Sciatic nerve (tissue), 2 donors: ENCODE measurements at places on chromosomes 3 and 15. TPM values are rescaled to one million over a fixed set of nuclear protein-coding genes. Genes with fewer than 3 reads are reported as not detected.

- no peak for DNase-seq
Measured at GRCh38 chr3:155595371-155595770, 149.5 kb downstream of the PLCH1 start.

DNA sequence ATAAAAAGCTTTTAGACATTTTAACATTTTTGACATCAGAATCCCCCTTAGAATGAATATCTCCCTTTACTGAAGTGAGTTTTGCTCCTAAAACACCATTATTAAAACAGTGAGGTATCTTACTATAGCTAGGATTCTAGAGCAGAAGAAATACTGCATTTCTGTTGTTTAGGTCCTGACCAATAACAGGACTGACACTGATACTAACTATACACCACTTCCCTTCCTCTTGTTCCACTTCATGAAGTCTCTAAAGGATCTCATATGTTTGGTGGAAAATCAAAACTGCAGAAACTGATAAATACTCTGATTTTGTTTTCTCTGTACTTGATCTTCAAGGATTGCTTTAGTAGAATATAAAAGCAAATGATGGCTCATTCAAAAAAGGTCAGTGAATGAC, 230.7 kb downstream of the SUCLG2 start:
- DNase-seq = no peak

DNA sequence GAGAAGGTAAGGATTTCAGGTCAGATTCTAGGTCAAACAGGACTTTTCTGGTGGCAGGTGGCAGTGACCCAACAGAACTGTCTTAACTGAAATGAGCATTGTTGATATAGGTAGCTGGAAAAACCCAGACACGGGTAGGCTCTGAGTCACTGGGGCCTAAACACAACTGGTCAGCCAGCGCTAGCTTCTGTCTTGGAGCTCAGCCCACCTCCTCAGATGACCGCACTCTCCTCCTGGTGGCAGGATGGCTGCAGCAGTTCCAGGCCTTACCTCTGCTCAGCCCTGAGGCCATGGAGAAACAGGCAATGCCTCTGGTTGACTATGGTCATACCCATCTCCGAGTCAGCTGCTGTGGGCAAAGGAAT, 61.1 kb upstream of the GATA2 start:
- no peak for DNase-seq

- DNase-seq = no peak
Measured at GRCh38 chr3:31536497-31536896, 3.8 kb downstream of the STT3B start.

- no peak for DNase-seq
Measured at GRCh38 chr15:35289024-35289617, 204.0 kb upstream of the NANOGP8 start.

ANKUB1 gene
- 2.8 TPM for total RNA-seq

DNA sequence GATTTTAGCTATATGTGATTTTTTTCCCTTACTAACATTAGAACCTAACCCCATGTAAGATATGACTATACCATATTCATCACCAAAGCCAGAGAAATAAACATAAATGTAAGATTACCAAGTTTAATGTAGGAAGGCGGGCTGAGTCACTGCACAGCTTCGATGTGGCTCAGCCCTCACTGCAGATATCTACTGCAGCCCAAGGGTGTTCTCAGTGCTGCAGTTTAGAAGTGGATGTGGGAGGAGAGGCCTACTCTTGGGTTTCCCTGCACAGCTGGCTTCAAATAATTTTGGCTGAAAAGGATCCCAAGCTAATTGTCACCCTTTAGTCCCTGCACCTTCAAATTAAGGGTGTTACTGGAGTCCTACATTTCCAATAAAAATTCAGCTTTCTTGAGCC, 9.3 kb downstream of the ARPP19 start:
- no peak for DNase-seq

GRCh38 chr15:91099995-91100813, at the start of gene SV2B:
SV2B (plus strand) TSS chr15:91100257; CDS start chr15:91226264, 126,007 bp downstream.
- DNase-seq = no peak

GRCh38 chr3:5019411-5020241, 40.4 kb downstream of the BHLHE40 start:
- DNase-seq = no peak

DNA sequence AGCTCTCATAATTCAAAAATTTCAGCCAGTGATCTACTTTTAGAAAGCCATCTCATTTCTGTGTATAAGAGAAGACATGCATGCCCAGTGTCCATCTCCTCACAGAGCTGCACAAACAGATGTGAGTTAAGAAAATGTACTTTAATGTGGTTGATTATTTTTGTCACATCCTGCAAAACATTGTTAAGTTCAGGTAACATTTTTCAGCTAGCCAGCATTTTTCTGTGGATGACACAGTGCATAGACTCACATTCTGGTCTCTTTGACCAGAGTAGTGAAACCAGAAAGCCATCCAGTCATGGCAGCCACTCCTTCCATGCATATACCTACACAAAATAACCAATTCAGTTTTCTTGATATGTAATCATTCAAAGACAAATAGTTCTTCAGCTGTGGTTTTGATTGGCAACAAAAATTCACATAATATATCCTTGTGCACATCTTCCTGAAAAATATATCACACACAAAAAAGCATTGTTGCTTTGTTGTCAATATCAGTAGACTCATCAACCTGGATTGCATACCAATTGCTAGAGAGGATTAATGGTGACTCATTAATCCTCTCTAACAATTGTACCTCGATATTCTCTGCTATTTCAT, 2.1 kb upstream of the PLSCR1 start:
- no peak for DNase-seq

DNA sequence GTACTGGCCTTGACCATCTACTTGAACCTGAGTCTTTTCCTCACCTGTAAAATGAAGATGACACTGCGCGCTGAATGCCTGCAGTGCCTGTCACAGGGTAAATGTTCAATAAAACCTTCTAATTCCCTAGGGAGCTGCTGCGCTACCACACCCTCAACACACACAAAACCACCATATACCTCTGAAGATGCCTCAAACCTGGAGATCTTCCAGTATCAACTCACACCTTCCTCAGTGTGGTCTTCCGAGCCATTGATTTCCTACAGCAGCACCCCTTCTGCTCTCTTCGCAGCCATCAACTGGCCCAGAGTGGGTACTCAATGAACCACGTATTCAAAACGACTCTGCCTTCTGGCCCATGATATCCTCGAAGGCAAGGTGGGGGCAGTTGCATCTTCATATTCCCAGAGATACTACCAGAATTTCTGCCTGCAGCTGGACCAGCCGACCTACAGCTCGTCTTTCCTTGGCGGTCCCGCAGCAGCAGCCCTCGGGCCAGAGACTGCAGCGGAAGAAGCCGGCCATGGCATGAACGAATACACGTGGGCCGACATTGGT, 695 bp downstream of the RPL32 start:
- DNase-seq = no peak

GRCh38 chr15:71170163-71170562, 54.9 kb downstream of the THSD4 start:
- no peak for DNase-seq

PDCD10 gene
- total RNA-seq = 50.3 TPM

DNA sequence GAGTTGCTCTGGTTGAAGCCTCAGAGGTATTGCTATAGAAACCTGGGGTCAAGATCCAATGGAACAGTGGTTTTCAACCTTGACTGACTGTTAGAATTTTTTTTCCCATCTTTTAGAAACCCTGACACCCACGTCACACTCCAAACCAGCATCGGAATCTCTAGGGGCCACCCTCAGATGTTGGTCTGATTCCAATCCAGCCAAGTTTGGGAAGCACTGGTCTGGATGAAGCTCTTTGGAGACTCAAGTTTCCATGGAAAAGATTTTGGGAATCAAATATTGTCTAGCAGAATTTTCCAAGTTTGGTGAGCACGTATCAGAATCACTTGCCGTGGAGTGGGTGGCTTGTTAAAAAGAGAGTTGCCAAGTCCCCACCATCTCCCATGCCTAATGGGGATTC, 103.8 kb downstream of the THSD4 start:
- no peak for DNase-seq

DNA sequence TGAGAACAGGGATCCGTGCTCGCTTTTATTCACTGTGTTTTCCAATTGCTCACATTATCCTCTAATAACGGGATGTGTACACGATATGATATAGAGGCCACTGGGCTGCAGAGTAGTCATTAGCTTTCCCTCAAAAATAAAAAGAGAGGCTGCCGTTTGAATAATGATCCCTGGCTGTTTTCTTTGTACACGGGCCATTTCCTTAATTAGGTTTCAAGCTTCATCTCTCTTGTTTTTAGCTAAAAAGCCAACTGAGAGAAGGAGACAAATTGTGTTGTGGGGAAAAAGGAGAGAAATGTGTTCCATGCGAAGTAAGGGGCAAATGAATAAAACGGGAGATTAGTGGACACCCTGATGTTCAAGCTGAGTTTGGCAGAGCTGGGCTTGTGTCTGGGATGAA, 174.2 kb downstream of the CACNA2D3 start:
- DNase-seq = no peak

- DNase-seq = no peak
Measured at GRCh38 chr3:45683417-45684326, 5.5 kb upstream of the SACM1L start.

GRCh38 chr15:68152342-68152741, 52.8 kb downstream of the CALML4 start:
- DNase-seq = no peak

DNA sequence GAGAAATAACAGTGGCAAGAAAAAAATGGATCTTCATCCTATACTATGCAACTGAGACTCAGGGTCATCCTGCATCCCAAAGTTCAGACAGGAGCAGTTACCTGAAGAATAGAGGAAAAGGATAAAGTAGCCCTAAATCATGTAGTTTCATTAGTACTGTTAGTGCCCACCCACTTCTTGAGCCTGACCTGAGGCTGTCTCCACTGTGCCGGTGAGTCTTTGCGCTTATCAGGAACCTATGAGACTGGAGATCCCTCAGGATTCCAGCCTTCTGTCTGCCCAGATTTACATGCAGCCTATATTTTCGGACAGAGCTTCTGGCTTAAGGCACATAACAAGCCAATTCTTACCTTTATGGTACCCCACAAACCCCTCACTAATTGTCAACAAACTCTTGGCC, 791.6 kb downstream of the ROBO1 start:
- no peak for DNase-seq

DNA sequence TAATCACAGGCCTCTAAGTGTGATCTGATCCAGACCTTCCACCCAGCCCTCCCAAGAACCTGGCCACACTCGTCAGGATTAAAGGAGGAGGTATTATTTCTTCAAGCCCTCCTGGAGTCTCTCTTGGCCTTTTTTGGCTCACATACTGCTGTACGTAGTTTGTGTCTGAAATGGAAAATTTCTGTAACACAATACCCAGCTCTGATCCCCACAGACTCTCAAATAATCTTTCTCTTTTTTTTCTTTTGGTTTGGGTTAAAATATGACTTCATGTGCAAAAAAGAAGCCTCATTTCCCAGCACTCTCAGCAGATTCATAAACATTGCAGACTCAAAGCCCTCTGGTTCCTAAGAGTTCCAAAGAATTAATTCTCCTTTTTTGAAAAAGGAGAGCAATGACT, 96.5 kb upstream of the PHLDB2 start:
- no peak for DNase-seq

DUOXA1 gene
- total RNA-seq = 5.9 TPM

- no peak for DNase-seq
Measured at GRCh38 chr3:24472358-24472757, 22.3 kb downstream of the THRB start.

GRCh38 chr3:72571638-72572114, 276.6 kb downstream of the SHQ1 start:
- no peak for DNase-seq

GRCh38 chr15:48144889-48145288, 24.1 kb downstream of the SLC24A5 start:
- no peak for DNase-seq
